ENCODE measurements at places on chromosomes 3 and 15. TPM values are rescaled to one million over a fixed set of nuclear protein-coding genes. Genes with fewer than 3 reads are reported as not detected.

NAALADL2 gene
- total RNA-seq: 17.8 TPM

GMNC gene
- total RNA-seq: 0.30 TPM

TAMM41 gene
- total RNA-seq: 6.2 TPM

CCR9 gene
- total RNA-seq: not detected

ZSCAN2 gene
- total RNA-seq: 10.1 TPM

MYL3 gene
- not detected for total RNA-seq

PCBP4 gene
- 89.4 TPM for total RNA-seq

BAHD1 gene
- total RNA-seq: 4.5 TPM

PLA2G4B gene
- total RNA-seq: 1.5 TPM

NPAP1 gene
- not detected for total RNA-seq

KBTBD13 gene
- total RNA-seq: not detected

HHLA2 gene
- total RNA-seq: 0.05 TPM

IQGAP1 gene
- 182 TPM for total RNA-seq

DIS3L gene
- total RNA-seq: 19.0 TPM

NMNAT3 gene
- total RNA-seq: 0.32 TPM

CHAC1 gene
- 41.9 TPM for total RNA-seq

CLDN16 gene
- 0.23 TPM for total RNA-seq

NEK10 gene
- 2.7 TPM for total RNA-seq

ZNF385D gene
- total RNA-seq: not detected

DPH3 gene
- total RNA-seq: 36.2 TPM

Data from smooth muscle cell of the umbilical artery (primary cell).